ENCODE measurements at places on chromosomes 5 and 9. TPM values are rescaled to one million over a fixed set of nuclear protein-coding genes. Genes with fewer than 3 reads are reported as not detected.

The CD274 gene
- total RNA-seq = 0.90 TPM

The FCN2 gene
- total RNA-seq = not detected

The FAM221B gene
- total RNA-seq = not detected

The EPB41L4B gene
- total RNA-seq = 2.6 TPM

The SPARC gene
- total RNA-seq = 935 TPM

The AMBP gene
- total RNA-seq = not detected

The FBN2 gene
- 389 TPM for total RNA-seq

The MGAT1 gene
- 110 TPM for total RNA-seq

The STPG3 gene
- total RNA-seq = not detected

The NMUR2 gene
- not detected for total RNA-seq

The NRG2 gene
- 2.5 TPM for total RNA-seq

The PCDHGB7 gene
- 23.6 TPM for total RNA-seq

The CCDC152 gene
- total RNA-seq = 0.76 TPM

The OBP2B gene
- not detected for total RNA-seq

The LHX3 gene
- not detected for total RNA-seq

The FREM1 gene
- total RNA-seq = 7.6 TPM

The MSMP gene
- not detected for total RNA-seq

The IFNB1 gene
- total RNA-seq = not detected

The FBLL1 gene
- not detected for total RNA-seq

The KIF4B gene
- total RNA-seq = 0.07 TPM

All from uterus (tissue), 4 donors.